Stimulated activated CD4-positive, alpha-beta T cell treated with anti-CD3 and anti-CD28 coated beads, Interleukin-12 subunit alpha, Interleukin-12 subunit beta, amount 100 ng/mL, for 48 hours (primary cell): ENCODE measurements at places on chromosomes 2 and 18.
A peak's percentile ranks its signal among the peaks of the same experiment; 100 is the strongest.

GRCh38 chr2:95025406-95026319 lies at the start of gene MAL:
Gene MAL (plus strand): TSS chr2:95025708. CDS start chr2:95025793, 85 bp downstream.
- peak; percentile 54 for DNase-seq

DNA sequence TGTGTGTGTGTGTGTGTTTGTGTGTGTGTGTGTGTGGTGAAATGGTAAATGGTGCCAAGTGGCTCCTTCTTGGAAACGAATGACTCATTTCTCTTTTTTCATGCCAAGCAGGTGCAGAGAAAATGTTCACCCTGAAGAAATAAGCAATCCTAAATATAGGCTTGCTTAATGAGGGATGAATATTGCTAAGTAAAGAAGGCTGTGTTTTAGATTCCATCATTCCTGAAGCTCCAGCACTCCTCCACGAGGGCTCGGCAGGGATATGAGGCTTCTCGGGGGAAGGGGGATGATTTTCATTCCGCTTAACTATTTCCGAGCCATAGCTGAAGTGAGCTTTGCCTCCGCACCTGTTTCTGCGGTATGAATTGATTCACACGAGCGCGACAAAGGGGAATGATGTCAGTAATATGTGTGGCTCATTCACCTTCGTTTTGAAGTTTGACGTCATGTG lies 72.9 kb downstream of the TSN start:
- DNase-seq, result no peak

DNA sequence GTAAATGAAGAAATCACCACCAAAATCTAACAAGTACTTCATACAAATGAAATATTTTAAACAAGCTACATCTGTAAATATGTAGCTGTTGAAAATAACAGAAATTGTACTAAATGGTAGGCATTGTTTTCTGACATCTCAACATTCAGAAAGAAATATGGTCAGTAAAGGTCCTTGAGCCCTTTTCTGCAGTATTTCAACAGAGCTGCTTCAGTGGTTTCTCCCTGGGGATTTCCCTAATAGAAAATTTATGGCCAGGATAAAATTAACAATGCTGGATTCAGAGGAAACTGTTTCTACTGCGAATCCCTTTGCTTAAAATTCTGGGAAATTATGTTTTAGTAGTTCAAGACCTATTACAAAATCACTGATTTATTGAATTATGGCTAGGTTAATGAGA lies 256.6 kb downstream of the PIEZO2 start:
- DNase-seq, result no peak

DNA sequence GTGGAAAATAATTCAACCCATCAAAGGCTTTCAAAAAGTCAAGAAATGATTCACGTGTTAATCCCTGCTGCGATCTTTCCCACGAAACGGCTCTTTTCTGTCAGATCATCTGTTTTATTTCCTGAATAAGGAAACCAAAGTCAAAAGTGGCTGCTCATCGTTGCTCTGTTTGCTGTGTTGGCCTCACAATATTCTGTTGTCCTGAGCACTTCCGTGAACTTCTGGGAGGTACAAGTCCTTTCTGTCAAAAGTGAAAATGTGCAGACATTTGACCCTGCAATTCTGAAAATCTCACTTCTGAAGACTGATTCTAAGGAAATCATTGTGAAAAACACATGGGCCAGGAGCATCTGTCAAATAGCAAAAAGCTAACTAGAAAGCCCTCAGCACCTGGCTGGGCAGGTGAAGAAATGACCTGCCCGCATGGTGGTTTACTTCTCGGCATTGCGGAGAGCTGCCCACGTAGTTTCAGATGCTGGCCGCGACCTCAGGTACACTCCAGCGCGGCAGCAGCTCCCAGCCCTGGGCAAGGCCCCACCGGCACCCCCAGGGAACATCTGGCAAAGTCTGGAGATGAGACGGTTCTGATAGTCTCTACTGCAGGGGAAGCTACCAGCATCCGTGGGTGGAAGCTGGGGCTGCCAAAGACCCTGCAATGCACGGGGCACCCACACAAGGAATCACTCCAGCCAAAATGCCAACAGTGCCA lies 31.9 kb upstream of the GPC1 start:
- no peak for DNase-seq

DNA sequence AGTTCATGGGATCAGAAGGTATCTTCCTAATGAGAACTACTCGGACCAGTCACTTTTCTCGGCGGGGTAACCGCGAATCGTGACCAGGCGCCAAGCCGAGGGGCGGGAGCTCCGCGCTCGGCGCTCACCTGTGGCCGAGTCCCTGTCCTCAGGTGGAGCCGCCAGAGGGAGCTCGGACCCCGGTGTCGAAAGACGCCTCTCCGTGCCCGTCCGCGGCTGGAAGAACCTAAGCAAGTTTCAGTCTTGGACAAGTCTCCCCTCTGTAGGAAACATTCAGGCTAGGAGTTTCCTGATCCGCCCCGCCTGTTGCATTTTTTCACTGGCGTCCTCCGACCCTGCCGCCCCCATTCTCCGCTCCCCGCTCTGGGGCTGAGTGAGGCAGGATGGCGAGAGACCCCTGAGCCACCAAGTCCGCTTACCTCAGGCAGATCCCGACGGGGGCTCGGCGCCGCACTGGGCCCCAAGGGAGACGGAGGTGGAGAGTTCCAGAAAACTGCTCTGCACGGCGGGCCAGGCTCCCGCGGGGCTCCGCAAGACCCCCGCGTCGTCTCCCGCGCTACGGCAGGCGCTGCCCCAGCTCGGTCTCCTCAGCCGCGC lies 480 bp downstream of the DSEL start:
- DNase-seq, result peak; percentile 44

DNA sequence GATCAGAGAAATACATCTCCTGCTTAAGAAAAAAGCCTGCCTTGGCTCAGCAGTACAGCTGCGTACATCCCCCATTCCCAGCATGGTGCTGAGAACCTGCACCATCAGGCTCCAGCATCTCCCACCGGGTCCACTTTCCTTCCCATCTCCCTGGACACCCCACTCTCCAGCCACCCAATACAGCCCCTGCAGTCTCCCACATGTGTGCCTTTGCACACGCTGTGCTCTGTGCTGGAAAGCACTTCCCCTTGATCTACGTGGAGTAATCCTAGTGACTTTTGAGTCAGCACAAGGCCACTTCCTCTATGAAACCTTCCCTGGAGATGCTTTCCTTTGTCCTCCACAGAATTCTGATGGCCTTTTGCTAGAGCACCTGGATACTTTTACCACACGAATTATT lies 17.0 kb downstream of the STAT1 start:
- DNase-seq, result no peak

- DNase-seq, result no peak
Observed at GRCh38 chr18:45619062-45619825, 4.0 kb downstream of the SLC14A2 start.

DNA sequence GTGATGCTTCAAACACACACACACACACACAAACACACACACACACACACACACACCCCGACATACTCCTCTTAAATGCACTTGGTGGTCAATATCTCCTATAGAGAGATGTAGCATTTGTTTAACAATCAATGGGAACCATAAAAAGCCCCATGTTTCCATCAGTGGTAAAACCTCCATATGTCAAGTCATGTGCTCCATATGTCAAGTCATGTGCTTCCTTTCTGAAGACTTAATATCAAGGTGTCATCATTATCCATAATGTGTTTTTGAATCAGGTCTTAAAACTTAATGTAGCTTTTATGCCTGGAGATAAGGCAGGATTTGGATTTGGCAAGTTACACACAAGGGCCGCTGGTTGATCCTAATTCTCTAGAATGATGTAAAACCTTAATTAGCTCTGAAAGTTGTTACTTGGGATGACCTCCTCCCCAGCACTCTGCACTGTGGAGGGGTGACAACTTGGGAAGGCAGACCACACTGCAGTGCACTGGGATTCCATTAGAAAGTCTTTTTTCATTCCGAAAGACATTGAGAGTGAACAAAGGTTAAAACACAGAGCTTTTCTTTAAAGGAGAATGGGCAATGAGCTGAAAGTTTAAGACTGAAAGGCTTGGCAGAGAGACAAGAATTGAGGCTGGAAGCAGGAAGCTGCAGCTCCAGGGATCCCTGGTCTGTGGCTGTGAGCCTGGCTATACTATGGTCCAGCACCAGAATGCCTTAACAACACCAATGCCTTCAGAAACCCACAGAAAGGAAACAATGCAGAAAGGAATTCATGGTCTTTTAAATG lies 26.4 kb downstream of the ALK start:
- no peak for DNase-seq

DNA sequence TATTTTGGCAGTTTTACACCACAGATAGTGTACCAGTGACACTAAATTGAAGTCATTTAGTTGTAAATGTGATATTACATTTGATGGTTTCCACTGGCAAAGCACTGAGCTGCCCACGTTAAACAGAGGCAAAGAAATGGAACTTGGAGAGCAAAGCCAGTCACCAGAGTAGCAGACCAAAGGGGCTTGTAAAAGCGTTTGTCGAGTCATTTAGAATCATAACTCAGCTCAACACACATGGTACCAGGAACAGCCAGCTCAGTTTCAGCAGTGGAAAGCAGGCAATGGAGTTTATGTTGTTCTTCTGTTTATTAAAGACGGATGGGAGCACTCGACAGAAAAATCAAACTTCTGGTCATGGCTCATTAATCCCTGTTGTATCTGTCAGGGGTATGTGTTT lies 91.2 kb downstream of the POU3F3 start:
- DNase-seq, result no peak

- DNase-seq, result peak; percentile 64
Observed at GRCh38 chr2:218272531-218273212, 2.4 kb downstream of the PNKD start.

GRCh38 chr2:6782517-6783237 lies 83.0 kb downstream of the CMPK2 start:
- no peak for DNase-seq

DNA sequence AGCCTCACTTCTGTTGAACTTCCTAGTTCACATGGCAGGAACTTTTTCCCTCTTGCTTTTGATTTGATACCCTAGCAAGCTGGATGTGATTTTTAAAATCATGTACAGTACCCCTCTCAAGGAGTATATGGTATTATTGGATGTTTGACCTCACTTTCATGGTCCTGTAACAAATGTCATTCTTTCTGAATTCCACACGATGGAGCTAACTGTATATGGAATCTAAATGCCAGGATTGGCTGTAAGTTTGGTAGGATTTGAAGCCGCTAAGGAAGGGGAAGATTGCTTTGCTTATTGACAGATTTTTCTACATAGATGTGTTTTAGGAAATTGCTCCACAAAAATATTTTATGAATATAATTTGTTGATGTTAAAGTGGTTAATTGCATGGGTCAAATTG lies 18.3 kb downstream of the MAIP1 start:
- DNase-seq, result no peak

- DNase-seq, result no peak
Observed at GRCh38 chr18:74683573-74683972, 85.9 kb downstream of the ZNF407 start.

- DNase-seq, result no peak
Observed at GRCh38 chr2:154696810-154697417, 1.6 kb upstream of the KCNJ3 start.
